ENCODE measurements at places on chromosomes 1 and 21. TPM values are rescaled to one million over a fixed set of nuclear protein-coding genes. Genes with fewer than 3 reads are reported as not detected.

- DNase-seq = no peak
- no peak overlapping the region for H3K27ac ChIP-seq
- H3K4me1 ChIP-seq = no peaks in the 10 kb centered on the region
- H3K27me3 ChIP-seq = no peaks in the 10 kb centered on the region
- H3K4me3 ChIP-seq = no peak overlapping the region
Measured at GRCh38 chr21:16312321-16312720, 582.5 kb downstream of the USP25 start.

The MATN1 gene
- total RNA-seq = 0.20 TPM

- H3K27ac ChIP-seq = no peak overlapping the region
- H3K4me1 ChIP-seq = no peaks in the 10 kb centered on the region
- no peak overlapping the region for H3K4me3 ChIP-seq
- DNase-seq = no peak
- H3K27me3 ChIP-seq = no peaks in the 10 kb centered on the region
Measured at GRCh38 chr1:163632269-163632668, 310.5 kb downstream of the NUF2 start.

The RBM8A gene
- total RNA-seq = 130 TPM

DNA sequence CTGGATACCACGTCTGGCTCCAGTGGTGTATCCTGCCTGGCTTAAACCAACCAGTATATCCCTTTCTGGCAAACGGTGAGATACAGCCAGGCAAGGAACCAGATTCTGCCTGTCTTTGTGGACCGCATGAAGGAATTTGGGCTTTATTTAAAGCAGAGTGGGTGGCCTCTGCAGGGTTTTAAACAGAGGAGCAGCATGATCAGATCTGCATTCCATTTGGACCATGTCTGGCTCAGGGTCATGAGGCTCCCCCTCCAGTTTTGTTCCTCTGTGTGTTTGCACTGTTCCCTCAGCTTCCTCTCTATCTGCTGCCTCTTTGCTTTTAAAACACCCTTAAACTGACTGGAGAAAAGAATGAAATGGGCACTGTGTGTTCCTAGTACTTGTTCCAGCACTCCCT lies 195.0 kb downstream of the GIPC2 start:
- no peak overlapping the region for H3K4me3 ChIP-seq
- no peaks in the 10 kb centered on the region for H3K27me3 ChIP-seq
- DNase-seq = no peak
- no peak overlapping the region for H3K27ac ChIP-seq
- no peaks in the 10 kb centered on the region for H3K4me1 ChIP-seq
- H3K36me3 ChIP-seq = no peaks in the 10 kb centered on the region

The ATP1A4 gene
- not detected for total RNA-seq

- peaks cover 3% of the 10 kb centered on the region for H3K36me3 ChIP-seq
- H3K4me1 ChIP-seq = no peaks in the 10 kb centered on the region
- H3K27ac ChIP-seq = no peak overlapping the region
- no peak for DNase-seq
Measured at GRCh38 chr1:215617979-215618378, 50.9 kb downstream of the KCTD3 start.

DNA sequence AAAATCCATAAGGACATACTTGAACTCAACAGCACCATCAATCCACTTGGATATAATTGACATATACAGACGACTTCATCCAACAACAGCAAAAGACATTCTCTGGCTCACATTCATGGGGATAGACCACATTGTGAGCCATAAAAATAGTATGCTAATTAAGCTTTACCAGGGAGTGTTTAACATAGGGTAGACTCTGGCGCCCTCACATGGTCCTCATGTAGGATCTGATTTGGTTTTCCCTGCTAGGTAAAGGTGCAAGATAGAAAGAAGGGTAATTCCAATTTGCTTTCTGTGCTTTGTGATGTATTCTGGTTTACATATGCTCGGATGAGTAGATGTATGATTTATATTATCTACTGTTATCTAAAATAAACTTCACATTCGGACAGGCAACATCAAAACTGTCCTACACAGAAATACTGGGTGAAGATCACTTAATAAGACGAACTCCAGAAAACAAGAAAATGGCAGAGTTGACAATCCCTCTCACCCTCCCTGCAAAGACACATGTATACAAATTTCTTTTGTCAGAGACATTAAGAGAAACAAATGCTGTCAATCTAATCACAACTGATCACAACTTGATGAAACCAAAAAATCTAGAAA lies 27.7 kb downstream of the CR1L start:
- no peaks in the 10 kb centered on the region for H3K36me3 ChIP-seq
- peaks cover 6% of the 10 kb centered on the region for H3K27me3 ChIP-seq
- no peak for DNase-seq
- no peak overlapping the region for H3K27ac ChIP-seq
- H3K4me3 ChIP-seq = no peak overlapping the region

The HPDL gene
- total RNA-seq = 1.4 TPM

- peaks cover 19% of the 10 kb centered on the region for H3K27me3 ChIP-seq
- no peaks in the 10 kb centered on the region for H3K4me1 ChIP-seq
- no peak overlapping the region for H3K27ac ChIP-seq
- no peak for DNase-seq
- H3K36me3 ChIP-seq = no peaks in the 10 kb centered on the region
Measured at GRCh38 chr1:152946248-152946647, 758 bp upstream of the SPRR5 start.

- H3K27ac ChIP-seq = peak overlapping the region; percentile 87
- no peak for DNase-seq
- H3K36me3 ChIP-seq = no peaks in the 10 kb centered on the region
- no peaks in the 10 kb centered on the region for H3K27me3 ChIP-seq
- H3K4me1 ChIP-seq = peaks cover 24% of the 10 kb centered on the region
Measured at GRCh38 chr1:161390559-161390858, 22.8 kb upstream of the CFAP126 start.

The NTNG1 gene
- total RNA-seq = not detected

The AVPR1B gene
- 0.12 TPM for total RNA-seq

The AIM2 gene
- total RNA-seq = 7.1 TPM

The DPH5 gene
- 45.0 TPM for total RNA-seq

The BSND gene
- not detected for total RNA-seq

The FAM163A gene
- total RNA-seq = 0.25 TPM

DNA sequence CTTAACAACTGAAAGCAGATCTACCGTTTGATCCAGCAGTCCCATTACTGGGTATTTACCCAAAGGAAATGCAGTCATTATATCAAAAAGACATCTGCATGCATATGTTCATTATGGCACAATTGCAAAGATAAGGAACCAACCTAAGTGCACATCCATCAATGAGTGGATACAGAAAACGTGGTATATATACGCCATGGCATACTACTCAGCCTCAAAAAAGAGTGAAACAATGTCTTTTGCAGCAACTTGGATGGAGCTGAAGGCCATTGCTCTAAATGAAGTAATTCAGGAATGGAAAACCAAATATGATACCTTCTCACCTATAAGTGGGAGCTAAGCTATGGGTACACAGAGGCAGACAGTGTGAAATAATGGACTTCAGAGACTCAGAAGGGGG lies 169.3 kb downstream of the ZBTB18 start:
- DNase-seq = no peak
- no peaks in the 10 kb centered on the region for H3K36me3 ChIP-seq
- no peak overlapping the region for H3K4me3 ChIP-seq
- H3K27ac ChIP-seq = no peak overlapping the region
- peaks cover 25% of the 10 kb centered on the region for H3K27me3 ChIP-seq

The LCE1C gene
- not detected for total RNA-seq

The ZMYM4 gene
- total RNA-seq = 28.7 TPM

DNA sequence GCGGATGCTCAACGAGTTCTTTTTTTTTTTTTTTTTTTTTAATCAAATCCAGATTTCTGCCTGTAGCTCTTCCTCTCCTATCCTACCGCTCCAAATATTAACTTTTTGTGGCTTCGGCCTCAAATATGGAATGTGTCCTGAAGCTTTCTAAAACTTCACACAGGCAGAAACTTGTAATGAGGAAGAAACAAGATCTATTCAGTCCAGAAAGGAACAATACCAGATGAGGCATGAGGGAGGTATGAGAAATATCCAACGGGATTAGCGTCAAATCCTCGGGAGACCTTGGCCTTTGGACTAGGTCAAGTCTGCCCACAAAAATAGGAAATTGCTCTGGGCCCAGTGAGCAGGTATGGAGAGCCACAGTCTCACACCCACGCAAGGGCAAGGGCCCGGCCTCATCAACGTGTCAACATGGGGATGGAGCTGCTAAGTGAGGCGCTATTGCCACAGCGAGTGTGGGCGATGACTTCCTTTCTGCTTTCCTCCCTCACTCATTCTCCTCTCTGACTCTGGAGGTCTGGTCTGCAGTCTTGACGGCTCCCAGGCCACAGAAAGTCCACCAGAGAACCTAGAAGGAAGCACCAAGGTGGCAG lies 66.6 kb downstream of the BCAR3 start:
- H3K36me3 ChIP-seq = no peaks in the 10 kb centered on the region
- no peak overlapping the region for H3K4me3 ChIP-seq
- no peak overlapping the region for H3K27ac ChIP-seq
- DNase-seq = no peak
- no peaks in the 10 kb centered on the region for H3K4me1 ChIP-seq

The PLA2G2A gene
- total RNA-seq = not detected

- no peaks in the 10 kb centered on the region for H3K4me1 ChIP-seq
- no peak for DNase-seq
- no peaks in the 10 kb centered on the region for H3K36me3 ChIP-seq
- no peaks in the 10 kb centered on the region for H3K27me3 ChIP-seq
- H3K27ac ChIP-seq = no peak overlapping the region
- H3K4me3 ChIP-seq = no peak overlapping the region
Measured at GRCh38 chr1:97348599-97349265, 572.1 kb downstream of the DPYD start.

The TRIM67 gene
- not detected for total RNA-seq

GRCh38 chr21:43741423-43742096 lies 22.6 kb downstream of the PDXK start:
- H3K27me3 ChIP-seq = no peaks in the 10 kb centered on the region
- H3K27ac ChIP-seq = no peak overlapping the region
- DNase-seq = no peak
- peaks cover 14% of the 10 kb centered on the region for H3K36me3 ChIP-seq
- H3K4me3 ChIP-seq = no peak overlapping the region
- H3K4me1 ChIP-seq = peaks cover 5% of the 10 kb centered on the region

The ERVH48-1 gene
- 0.21 TPM for total RNA-seq

The EPB41 gene
- 199 TPM for total RNA-seq

GRCh38 chr1:15046487-15047165 lies 106.9 kb upstream of the TMEM51 start:
- no peaks in the 10 kb centered on the region for H3K4me1 ChIP-seq
- H3K4me3 ChIP-seq = no peak overlapping the region
- no peak overlapping the region for H3K27ac ChIP-seq
- H3K27me3 ChIP-seq = peaks cover 10% of the 10 kb centered on the region
- DNase-seq = peak; percentile 26
- H3K36me3 ChIP-seq = no peaks in the 10 kb centered on the region

DNA sequence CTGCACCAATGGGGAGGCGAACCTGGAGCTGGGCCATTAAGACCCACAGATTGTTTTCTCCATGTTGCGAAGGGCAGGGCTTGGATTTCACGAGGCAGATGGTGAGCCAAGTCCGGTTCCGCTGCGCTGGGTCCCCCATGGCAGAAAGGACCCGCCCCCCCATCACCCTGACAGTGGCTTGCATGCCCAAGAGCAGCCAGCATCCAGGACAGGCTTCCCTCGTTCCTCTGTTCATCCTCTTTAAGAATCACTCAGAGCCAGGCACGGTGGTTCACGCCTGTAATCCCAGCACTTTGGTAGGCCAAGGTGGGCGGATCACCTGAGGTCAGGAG lies 15.8 kb upstream of the NPHP4 start:
- no peaks in the 10 kb centered on the region for H3K27me3 ChIP-seq
- DNase-seq = no peak
- no peaks in the 10 kb centered on the region for H3K36me3 ChIP-seq
- no peak overlapping the region for H3K4me3 ChIP-seq
- H3K27ac ChIP-seq = no peak overlapping the region

DNA sequence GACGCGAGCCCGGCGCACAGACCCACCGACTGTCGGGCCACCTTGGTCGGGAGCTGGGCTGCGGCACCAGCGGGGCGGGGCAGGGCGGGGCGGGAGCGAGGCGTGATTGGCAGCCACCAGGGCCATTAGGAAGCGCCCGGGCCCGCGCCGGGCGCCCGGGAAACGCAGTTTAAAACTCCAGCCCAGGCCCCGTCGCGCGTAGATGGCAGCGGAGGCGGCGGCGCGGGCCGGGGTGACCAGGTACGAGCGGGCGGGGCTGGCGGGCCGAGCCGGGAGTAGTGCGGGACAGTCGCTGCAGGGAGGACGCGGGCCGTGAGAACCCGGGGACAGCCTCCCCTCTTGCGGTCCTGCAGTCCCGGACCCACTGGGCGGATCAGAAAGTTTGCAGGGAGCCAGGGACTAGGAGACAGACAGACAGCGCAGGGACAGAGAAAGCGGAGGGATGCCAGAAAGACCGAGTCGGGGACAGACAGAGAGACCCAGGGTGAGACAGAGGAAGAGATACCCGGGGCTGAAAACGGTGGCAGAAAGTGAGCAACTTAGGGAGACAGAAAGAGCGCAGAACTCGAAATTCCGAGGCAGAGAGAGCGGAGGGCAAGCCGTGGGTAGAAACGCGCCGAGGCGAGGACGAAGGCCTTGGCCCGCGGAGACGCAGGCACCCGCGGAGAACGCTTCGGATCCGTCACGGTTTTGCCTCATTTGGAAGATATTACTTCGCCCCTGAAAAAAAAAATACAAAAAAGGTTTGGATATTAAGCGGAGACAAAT lies at the start of gene DMBX1:
Gene DMBX1, plus strand, starts transcription at position 199 of the 768 bp plus-strand sequence. CDS start 17,175 bp downstream, outside the sequence.
- no peak within 1 kb of the TSS for H3K27ac ChIP-seq
- peak; percentile 16 for DNase-seq
- peaks cover 27% of the 10 kb centered on the region for H3K4me1 ChIP-seq
- H3K27me3 ChIP-seq = peaks cover 96% of the 10 kb centered on the region

GRCh38 chr1:42713293-42713692 lies 26.7 kb downstream of the CLDN19 start:
- no peak overlapping the region for H3K27ac ChIP-seq
- DNase-seq = no peak
- no peak overlapping the region for H3K4me3 ChIP-seq
- peaks cover 6% of the 10 kb centered on the region for H3K36me3 ChIP-seq
- H3K27me3 ChIP-seq = no peaks in the 10 kb centered on the region

GRCh38 chr1:213067352-213067751 lies 16.3 kb downstream of the RPS6KC1 start:
- no peaks in the 10 kb centered on the region for H3K4me1 ChIP-seq
- H3K36me3 ChIP-seq = no peaks in the 10 kb centered on the region
- H3K27me3 ChIP-seq = no peaks in the 10 kb centered on the region
- no peak overlapping the region for H3K27ac ChIP-seq
